NCI-H2171 treated with DMSO at 0.1 percent for 48 hours (cell line): ENCODE measurements at places on chromosomes 16 and 17.

DNA sequence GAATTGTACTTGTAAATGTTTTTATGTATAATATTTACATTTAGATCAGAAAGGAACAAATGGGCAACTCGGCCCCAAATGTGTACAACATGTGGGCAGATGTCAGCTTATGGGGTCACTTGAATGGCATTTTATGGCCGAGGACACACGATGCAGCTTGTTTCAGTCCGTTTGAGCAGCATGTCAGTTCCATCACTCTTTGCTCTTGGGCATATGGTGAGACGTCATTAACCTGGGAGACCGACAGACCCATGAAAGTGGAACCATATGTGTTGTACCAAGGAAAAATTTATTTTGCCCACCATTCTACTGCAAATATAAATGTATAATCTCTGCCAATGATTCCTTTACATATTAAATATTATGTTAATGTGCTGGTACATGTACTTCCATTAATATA lies 561.9 kb upstream of the SOX9 start:
- DNase-seq, result peak; percentile 33

- DNase-seq, result peak; percentile 43
Observed at GRCh38 chr17:40499551-40500189, 1.8 kb downstream of the TNS4 start.

- DNase-seq, result no peak
Observed at GRCh38 chr17:82915757-82916027, 75.9 kb upstream of the ZNF750 start.

DNA sequence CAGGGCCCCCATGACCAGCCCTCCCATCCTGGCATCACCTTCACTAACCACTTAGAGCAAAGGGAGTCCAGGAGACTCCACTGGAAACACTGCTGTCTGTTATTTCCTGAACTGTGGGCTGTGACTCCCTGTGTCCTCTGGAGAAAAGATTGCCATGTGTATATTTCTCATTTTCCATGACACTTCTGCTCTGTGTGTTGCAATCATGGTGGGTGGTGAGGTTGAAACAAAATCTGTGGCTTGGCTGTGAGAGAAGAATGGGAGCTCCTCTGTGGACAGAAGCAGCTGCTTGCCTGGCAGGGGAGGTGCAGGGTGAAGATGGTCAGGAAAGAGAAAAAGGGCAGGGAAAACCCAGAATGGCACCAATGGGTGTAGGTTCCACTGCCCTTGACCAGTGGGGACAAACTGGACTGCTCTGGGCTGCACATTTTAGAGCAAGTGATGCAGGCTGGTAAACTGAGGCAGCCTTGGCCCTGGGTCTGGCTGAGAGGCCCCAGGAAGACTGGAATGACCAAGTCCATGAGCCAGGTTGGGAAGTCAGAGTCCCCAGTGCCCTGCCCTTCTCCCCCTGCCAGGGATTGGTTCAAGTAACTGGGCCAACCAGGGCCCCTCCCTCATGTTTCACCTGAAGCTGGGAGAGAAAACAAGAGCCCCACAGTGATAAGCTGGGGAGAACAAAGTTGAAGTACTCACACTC lies 314.3 kb downstream of the C16orf95 start:
- DNase-seq, result no peak

DNA sequence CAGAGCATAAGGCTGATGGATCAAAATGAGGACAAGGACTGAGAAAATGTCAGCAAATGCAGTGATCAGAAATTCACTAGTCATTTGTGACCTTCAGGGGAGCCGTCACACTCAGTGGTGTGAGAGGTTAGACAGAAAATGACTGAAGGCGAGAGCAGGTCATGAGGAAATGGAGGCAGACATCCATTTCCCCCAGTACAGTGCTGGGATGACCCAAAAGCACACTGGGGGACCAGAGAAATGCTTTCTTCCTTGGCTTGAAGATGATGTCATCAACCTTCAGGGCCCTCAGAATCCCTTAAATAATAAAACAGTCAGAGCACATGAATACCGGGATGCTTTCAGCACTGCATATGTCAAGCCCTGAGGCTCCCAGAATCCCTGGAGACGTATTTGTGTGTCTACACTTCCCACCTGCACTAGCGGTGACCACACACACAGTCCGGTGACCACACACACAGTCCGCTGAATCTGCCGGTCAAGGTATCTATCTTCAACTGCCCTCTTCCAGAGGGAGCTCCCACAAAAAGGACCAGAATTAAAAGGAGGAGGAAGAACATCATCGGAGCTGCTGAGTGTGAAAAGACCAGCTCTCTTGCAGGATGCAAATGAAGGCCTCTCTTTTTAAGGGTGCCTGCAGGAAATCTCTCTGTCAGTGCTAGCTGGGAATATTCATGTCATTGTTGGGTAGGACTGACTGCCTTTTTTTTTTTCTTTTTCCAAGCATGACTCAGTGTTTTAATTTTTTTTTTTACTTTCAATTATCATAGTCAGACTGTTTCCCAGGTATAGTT lies 8.2 kb downstream of the UBE2O start:
- no peak for DNase-seq

GRCh38 chr16:396199-396598 lies 800 bp upstream of the NME4 start:
- peak; percentile 50 for DNase-seq

DNA sequence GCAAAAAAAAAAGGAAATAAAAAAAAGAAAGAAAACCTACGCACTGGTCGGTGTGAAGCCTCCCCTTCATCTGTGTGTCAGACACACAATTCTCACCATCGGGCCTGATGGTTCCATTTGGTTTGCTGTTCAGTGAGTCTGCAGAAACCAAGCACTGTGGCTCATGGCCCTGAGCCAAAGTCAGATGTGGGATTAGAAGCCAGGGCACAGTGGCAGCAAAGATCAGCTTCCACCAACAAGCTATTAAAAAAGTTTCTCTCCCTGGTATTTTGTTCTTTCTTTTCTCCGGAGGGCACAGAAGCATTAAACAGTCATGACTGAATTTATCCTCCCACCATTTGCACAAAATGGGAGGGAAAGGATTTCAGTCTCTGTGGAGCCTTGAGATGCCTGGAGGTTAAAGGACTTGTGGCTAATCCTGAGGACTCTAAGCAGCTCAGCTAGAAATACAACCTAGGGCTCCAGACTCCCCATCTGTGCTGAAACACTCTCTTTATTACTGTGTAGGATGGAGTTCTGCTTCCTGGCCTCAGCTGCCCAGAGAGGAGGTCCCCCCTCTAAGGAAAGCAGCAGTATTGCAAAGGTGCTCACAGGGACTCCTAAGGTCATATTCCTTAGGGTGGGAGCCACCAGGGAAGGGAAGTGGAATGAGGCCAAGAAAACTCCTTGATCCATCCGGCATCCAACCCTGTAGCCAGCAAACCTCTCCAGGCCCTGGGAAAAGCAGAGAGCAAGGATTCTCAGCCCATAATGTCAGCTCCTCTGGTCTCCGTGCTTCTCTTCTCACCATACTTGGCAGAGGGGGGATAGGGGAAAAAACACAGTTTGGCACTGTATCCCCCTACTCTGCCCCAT lies 28.2 kb downstream of the SLC39A11 start:
- peak; percentile 69 for DNase-seq

DNA sequence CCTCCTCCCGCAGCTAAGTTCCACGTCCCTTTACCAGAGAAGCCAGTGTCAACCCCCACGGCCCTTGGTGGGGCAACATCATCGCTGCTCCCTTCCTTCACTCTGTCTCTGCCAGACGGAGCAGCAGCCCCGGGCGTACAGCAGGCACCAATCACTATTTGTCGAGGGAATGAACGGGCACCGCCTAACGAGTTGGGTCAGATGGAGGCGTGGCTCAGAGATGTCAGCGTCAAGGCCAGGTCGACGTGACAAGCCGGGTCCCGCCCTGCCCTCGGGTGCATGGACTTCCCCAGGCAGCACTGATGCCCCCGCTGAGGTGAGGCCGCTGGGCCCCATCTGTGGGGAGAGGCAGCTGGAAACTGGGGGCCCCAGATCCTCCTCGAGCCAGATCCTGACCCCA lies 50.0 kb downstream of the CBFA2T3 start:
- DNase-seq, result no peak

- peak; percentile 94 for DNase-seq
Observed at GRCh38 chr17:2786176-2786881, 9.9 kb upstream of the RAP1GAP2 start.

DNA sequence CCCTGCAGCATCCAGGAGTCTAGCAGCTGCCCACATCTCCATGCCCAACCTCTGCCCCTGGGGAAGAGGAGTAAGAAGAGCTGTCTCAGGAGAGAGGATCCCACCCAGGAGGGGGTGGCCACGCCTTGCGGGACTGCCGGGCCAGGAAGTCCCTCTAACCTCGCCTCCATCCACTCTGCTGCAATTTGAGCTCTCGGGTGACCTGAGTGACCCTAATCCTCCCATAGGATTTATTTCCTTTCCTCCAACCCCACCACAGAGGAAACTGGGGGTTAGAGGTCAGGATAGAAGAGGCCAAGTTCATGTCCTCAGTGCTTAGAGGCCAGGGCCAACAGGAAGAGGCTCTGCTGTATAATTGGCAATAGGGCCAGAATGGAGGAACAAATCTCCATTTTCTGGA lies 22.6 kb upstream of the NGFR start:
- no peak for DNase-seq

- no peak for DNase-seq
Observed at GRCh38 chr16:88619859-88620815, 18.2 kb upstream of the IL17C start.

GRCh38 chr16:23504453-23505179 lies 5.7 kb downstream of the GGA2 start:
- DNase-seq, result peak; percentile 81

DNA sequence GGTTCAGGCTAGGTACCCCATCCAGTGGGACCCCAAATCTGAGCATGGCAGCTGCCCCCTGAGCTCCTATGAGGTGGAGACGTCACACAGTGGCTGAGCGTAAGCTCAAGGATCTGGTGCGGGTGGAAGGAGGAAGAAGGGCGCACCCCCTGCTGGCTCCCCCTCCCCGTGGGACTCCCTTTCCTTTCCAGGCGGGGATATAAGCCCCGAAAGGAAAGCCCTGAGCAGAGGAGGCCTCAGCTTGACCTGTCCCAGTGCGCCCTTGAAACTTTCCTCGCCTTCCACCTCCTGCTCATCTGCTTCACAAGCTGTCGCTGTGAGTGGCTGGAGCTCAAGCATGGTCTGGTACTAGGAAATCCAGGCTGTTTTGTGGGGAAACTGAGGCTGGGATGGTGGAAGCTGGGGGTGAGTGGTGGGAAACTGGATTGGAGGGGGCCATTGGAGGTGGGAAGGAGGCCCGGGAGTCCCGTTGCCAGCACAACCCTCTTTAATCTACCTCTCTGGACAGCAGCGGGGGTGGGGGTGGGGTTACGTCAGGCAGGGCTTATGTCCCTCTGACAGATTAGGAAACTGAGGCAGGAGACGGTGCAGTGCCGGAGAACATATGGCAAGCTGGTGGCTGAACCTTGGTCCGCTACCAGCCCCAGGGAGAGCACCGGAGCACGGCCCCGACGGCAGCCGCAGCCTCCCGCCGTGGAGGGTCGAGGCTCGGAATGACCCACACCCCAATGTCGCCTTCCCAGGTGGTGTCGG lies 92.3 kb upstream of the TMEM97 start:
- no peak for DNase-seq

- peak; percentile 95 for DNase-seq
Observed at GRCh38 chr17:56038131-56038530, 115.1 kb upstream of the ANKFN1 start.

DNA sequence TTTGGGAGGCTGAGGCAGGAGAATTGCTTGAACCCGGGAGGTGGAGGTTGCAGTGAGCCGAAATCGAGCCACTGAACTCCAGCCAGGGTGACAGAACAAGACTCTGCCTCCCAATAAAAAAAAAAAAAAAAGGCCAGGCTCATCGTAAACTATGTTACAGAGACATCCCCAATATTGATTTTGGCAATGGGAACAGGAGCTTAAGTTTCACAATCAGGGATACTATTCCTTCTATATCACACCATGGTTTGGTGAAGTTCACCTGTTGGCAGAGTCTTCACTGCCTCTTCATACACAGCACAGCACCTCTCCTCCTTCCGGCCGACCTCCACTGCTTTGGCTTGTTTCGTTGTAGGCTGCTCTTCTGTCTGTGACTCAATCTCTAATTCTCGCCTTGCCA lies 21.2 kb downstream of the UTP6 start:
- DNase-seq, result no peak

DNA sequence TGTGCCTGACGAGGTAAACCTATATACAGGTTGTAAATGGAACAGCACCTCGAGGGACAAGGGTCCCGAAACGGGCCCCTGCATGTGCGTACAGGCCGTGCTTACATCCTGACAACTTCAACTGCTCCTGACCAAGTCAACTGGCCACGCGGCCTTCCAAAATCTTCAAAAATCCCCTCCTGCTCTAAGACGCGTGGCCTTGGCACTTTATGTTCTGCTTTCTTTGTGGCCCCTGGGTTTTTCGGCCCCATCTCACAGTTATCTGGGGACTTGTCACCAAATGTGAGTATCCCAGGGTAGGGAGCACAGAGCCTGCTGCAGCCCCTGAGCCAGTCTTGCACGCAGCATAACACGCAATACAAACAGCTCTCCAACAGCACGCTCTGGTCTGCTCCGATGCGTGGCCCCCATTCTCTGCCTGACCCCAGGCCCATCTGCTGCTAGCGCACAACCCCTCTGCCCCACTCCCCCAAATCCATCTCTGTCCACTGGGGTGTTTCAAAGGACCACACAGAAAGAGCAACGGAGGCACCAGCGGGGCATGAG lies 659 bp downstream of the RPH3AL start:
- peak; percentile 41 for DNase-seq

GRCh38 chr16:53966821-53967571 lies 263.0 kb downstream of the FTO start:
- peak; percentile 71 for DNase-seq

GRCh38 chr16:81745704-81746558 lies 33.2 kb upstream of the PLCG2 start:
- peak; percentile 71 for DNase-seq

DNA sequence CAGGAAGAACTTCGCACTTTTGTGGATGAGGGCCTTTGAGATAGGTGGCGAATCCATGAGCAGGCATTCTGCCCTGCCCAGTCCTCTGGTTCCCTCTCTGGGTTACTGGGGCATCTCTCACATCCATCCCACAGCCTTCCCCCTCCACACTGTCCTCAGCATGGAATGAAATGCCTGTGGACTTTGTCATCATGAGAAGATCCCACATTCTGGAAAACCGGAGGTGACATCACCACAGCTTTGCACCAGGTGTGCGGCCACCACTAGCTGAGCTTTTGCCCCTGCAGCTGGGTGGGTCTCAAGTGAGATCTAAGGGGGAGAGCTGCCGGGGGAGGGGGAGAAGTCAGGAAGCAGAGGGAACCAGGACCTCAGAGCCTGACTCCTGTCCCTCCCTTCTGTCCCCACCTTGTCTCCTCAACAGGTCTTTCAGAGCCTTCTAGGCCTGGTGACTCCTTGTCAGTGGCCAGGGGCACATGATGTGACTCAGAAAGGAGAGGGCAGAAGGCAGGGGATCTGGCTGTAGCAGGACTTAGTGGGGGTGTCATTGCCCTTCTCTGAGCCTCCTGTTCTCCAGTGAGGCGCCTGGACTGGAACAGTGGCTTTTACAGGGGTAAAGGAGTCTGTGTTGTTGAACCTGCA lies 40.0 kb upstream of the DLX4 start:
- no peak for DNase-seq

GRCh38 chr16:85820604-85821372 lies 21.3 kb downstream of the COX4I1 start:
- DNase-seq, result peak; percentile 90

GRCh38 chr16:29316761-29317183 lies 89.7 kb downstream of the NPIPB11 start:
- peak; percentile 56 for DNase-seq
